ENCODE measurements at places on chromosomes 11 and 22.

DNA sequence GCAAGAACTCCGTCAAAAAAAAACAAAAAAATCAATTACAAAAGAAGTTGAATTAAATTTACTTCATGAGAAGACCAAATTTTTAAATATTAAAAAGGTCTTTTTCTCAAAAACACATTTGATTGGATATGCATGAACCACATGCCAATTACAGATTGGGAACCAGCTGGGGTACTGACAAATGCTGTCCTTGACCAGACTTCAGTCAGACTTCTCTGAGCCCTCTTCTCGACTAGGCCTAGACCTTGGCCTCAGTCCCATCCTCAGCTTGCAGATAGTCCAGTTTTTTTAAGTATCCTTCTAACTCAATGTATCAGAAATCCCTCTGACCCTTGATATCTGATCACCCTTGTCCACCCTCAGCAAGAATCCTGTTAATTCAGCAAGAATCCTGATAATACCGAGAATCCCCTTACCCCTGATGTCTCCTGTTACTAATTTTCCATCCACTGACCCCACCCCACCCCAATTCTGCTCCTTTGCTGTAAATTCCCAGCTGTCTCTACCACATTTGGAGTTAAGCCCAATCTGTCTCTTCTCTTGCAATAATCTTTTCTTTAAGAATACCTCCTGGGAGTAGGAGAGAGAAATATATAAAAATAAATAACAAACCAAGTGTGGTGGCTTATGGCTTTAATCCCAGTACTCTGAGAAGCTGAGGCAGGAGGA, 30.9 kb downstream of the OR4D9 start:
- no peak for DNase-seq

GRCh38 chr22:43992331-43992821, 31.7 kb upstream of the PARVB start:
- no peak for DNase-seq

DNA sequence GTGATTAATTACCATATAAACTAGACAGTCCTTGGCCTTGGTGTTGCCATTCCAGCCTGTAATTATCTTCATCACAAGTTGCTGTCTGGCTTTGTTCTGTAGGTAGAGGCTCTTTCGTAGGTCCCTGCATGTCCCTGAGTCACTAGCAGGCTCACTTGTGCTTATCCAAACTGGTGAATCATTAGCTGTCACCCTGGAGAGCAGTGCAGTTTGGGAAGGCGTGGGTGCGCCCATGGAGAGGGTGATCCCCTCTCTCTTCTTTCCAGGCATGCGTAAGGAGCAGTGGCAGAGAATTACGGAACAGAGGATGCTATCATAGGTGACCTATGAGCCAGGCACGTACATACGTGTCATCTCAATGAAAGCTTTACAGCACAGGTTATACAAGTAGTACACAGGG, 11.0 kb upstream of the EHF start:
- DNase-seq: no peak

GRCh38 chr11:45525393-45525792, 140.0 kb downstream of the CHST1 start:
- no peak for DNase-seq

- DNase-seq: no peak
Observed at GRCh38 chr11:132060567-132060966, 690.2 kb downstream of the NTM start.

GRCh38 chr11:66318600-66318970, 1.7 kb upstream of the CD248 start:
- DNase-seq: no peak

DNA sequence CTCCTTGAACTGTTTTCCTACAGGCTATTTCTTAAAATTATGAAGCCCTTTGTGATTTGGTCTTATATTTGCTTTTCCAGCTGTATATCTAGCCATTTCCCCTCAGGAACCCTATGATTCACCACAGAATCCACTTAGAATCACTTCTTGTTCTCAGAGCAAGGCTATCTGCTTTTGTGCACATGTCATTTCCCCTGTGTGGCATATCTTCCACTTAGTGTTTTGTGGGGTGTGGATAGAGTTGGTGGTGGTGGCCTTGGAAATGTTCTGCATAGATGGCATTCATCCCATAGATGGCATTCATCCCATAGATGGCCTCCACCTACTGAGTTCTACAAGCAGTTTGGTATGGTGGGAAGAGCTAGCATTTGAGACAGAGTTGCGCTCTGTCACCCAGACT, 44.7 kb downstream of the SWAP70 start:
- DNase-seq: no peak

- DNase-seq: no peak
Observed at GRCh38 chr22:25645266-25645665, 80.8 kb downstream of the GRK3 start.

- no peak for DNase-seq
Observed at GRCh38 chr22:27992294-27993165, 73.5 kb upstream of the PITPNB start.

GRCh38 chr22:36999463-36999862, 19.8 kb downstream of the TST start:
- DNase-seq: no peak

GRCh38 chr11:44564670-44565210, 723 bp upstream of the CD82 start:
- no peak for DNase-seq

GRCh38 chr11:104151404-104152204, 12.3 kb downstream of the PDGFD start:
- no peak for DNase-seq

Data from fibroblast of skin of left quadriceps (primary cell).